ENCODE measurements at places on chromosomes 3 and 15.
A peak's percentile ranks its signal among the peaks of the same experiment; 100 is the strongest.

DNA sequence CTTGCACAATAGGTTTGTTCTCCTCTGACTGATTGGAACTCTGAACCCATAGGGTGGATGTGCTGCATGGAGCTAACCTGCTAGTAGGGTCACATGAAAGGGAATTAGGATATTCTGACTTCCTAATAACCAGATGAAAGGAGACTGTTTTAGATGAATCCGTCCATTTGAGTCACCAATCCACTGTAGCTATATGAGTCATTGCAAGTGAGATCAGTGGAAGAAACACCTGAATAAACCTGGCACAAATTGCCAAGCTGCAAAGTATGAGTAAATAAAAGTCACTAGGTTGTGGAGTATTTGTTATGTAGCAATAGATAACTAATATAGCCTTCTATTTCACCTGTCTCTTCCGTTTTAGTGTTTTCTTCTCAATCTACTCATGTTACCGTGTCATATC is 584.4 kb downstream of the PDCD6IP start:
- DNase-seq = no peak

- no peak for DNase-seq
These were observed 40.3 kb downstream of the HGD start for GRCh38 chr3:120641696-120642246.

- DNase-seq = no peak
These were observed 19.1 kb upstream of the SPINK8 start for GRCh38 chr3:48352546-48352945.

DNA sequence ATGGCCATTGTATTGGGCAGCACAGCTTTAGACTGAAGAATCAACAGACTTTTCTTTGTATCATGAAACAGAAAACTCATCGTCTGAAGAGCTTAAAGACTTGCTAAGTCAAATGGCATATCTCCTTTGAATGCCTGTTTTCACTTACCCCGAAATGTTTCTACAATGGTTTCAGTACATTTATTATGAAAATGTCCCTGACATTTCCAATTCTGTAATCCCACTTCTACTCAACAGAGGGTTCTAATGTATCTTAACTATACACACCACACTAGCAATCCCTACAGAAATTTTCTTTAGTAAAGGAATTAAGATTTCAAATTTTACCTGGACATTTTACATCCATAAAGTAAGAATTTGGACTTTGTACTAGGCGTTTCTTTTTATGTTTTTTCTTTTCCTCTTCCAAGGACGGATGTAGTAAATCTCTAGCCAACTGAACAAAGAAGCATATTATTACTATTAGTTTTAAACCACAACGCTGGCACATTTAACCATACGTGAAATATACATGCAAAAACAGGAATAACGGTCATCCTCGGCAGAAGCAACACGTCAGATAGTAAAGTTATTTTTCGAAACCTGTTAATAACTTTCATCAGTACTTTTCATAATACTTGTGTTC is 1.1 kb downstream of the RPS27L start:
- no peak for DNase-seq

DNA sequence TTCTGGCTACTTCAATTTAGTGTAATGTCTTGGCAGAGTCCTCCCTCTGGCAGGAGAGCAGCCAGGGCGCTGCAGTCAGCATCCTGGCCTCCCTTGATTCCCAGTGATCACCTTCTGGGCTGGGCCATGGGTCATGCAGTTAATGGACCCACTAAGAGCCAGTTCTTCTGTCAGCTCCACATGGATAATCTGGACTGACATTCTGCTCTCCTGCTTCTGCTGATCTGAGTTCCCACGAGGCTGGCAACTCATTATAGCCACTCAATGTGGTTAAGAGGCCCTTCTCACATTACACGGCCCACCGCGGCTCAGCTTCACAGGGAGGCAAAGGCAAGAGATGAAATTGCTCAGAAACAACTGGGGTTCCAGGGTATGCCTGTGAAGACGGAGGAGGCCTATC is 94.0 kb downstream of the WDR76 start:
- peak; percentile 42 for DNase-seq
